ENCODE measurements at places on chromosomes 16 and 17. TPM values are rescaled to one million over a fixed set of nuclear protein-coding genes. Genes with fewer than 3 reads are reported as not detected.

Gene CBX2
- total RNA-seq: 30.7 TPM

Gene CCL23
- total RNA-seq: 1.2 TPM

Gene ANKRD40CL
- not detected for total RNA-seq

Gene KDM6B
- 38.0 TPM for total RNA-seq

Gene GRAPL
- 2.2 TPM for total RNA-seq

Gene NACA2
- total RNA-seq: 31.1 TPM

Gene ATP6V0D1
- total RNA-seq: 95.0 TPM

Gene SLC16A5
- total RNA-seq: 11.1 TPM

Gene EXOC3L1
- 5.1 TPM for total RNA-seq

Gene GRB7
- 2.9 TPM for total RNA-seq

Gene SLC13A2
- total RNA-seq: 0.93 TPM

Gene BPTF
- total RNA-seq: 208 TPM

Gene CLN3
- 50.2 TPM for total RNA-seq

Gene NAA38
- 72.3 TPM for total RNA-seq

DNA sequence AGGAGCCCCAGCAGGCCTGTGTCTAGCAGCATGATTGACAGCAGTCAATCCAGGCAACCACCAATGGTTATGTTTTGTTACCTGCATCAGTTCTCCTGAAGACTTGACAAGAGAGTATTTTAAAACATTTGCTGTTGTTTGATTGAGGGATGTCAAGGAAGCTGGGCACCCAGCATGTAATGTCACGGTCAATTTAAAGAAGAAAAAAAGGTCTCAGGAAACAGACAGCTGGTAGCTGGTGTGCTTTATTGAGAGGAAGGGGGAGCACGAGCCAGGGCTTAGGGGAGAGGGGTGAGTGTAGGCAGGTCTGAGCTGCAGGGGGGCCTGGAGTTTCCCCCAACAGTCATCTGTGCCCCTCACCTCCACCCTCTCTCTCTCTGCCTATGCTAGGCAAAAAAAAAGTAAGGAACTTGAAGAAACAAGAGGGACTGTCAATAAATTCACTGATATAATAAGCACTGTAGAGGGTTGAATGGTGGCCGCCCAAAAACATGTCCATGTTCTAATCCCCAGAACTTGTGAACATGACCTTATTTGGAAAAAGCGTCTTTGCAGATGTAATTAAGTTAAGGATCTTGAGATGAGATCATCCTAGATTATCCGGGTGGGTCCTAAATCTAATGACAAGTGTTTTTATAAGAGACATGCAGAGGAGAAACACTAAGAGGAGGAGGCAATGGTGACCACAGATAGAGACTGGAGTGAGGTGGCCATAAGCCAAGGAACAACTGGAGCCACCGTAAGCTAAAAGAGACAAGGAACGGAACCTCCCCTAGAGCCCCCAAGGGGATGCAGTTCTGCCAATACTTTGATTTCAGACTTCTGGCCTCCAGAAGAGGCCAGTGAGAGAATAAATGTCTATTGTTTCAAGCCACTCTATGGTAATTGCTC, 14.5 kb downstream of the TSPOAP1 start:
- no peak for DNase-seq

DNA sequence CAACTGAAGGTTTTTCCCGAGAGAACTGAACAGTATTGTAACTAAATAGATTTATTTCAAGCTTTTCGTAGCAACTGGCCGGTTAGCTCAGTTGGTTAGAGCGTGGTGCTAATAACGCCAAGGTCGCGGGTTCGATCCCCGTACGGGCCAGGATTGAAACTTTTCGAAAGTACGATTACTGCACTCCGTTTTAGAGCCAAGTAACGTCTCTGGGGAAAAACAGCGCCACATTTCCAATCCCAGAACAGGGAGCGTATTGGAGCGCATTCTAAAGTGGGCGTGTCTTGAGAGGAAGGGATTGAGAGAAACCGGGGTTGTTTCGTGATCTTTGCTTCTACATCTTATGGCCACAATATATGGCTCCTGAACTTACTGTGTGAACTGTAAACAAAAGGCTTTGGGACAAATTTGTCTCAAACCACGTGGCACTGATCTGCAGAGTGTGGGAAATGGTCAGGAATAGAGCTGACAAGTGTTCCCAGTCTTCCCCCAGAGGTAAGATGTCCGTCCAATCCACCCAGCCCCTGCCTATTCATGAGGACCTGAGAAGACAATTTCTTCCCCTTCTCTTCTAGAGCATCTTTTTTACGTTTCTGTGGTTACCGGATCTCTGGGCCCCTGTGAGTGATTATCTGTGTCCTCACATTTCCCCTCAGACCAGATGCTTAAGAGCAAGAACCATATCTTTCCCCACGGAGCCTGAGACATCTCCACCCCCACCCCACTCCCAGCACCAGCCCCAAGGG, 2.3 kb downstream of the BORCS6 start:
- peak; percentile 92 for DNase-seq

DNA sequence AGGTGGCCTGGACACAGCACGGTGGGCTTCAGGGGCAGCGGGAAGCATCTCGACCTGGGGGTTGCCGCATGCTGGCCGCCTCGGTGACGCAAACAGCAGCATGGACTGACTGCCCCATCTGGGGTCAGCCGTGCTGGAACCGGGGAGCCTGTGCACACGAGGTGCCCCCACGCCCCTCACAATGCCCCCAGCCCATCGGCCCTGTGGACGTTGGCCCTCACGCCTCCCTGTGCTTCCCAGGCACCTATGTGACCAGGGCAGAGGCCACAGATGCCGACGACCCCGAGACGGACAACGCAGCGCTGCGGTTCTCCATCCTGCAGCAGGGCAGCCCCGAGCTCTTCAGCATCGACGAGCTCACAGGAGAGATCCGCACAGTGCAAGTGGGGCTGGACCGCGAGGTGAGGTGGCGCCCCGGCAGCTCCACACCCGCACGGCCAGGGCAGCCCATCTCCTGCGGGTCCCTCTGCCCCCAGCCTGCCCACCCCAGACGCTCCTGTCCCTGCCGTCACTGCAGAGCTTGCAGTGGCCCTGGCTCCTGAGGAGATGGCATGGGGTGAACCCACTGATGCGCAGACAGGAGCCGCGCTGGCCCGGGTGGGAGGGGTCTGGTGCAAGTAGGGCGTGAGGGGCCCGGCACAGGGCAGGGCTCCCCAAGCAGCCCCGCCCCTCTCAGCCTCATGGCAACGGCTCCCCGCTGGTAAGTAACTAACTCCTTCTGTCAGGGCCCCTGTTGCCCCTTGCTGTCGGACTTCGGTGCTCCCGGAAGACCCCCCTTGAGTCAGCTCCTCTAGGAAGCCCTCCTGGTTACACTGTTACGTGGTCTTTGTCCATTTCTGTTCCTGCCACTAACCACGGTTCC, 13.6 kb downstream of the CDH15 start:
- DNase-seq: no peak

DNA sequence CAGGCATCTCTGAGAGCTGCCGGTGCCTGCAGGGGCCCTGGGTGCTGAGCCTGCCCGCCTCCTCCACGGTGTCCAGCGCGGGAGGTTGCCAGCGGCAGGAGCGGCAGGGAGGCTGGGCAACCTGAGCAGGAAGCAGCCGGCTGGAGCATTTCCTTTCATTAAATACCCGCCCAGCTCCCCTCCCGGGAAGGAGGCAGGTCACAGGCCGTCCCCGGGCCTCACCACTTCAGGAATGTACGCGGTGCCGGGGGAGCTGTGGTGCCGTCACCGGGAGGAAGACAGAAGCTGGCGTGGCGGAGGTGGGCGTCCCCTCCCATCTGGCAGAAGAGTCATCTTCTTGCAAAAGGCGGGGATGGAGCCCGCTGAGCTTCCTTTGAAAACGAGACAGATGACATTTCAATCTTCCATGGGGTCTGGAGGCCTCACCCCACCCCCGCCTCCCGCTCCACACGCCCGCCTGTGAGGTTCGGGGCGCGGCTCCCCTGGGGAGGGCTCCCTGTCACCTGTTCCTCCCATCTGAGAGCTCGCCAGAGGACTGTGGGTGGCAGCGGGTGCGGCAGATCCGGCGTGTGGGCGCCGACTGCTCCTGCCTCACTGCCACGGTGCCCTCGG, 16.0 kb downstream of the SOX8 start:
- no peak for DNase-seq

DNA sequence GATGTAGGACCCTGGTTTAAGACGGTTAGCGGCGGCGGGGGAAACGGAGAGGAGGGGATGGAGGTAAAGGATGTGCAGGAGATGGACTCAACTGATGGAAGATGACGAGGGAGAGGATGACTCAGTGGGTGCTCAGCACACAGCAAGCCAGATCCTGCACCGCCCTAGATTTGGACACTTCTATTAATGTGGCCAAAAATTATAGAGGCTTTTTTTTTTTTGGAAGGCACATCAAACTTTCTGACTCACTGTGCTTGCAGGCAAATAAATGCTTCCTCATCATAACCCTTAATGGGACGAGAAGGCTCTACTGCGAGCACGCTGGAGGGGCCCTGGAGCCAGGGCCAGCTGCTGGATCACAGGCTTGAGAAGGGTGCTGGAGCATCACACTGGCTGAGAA, 36.0 kb downstream of the RTN4RL1 start:
- DNase-seq: no peak

DNA sequence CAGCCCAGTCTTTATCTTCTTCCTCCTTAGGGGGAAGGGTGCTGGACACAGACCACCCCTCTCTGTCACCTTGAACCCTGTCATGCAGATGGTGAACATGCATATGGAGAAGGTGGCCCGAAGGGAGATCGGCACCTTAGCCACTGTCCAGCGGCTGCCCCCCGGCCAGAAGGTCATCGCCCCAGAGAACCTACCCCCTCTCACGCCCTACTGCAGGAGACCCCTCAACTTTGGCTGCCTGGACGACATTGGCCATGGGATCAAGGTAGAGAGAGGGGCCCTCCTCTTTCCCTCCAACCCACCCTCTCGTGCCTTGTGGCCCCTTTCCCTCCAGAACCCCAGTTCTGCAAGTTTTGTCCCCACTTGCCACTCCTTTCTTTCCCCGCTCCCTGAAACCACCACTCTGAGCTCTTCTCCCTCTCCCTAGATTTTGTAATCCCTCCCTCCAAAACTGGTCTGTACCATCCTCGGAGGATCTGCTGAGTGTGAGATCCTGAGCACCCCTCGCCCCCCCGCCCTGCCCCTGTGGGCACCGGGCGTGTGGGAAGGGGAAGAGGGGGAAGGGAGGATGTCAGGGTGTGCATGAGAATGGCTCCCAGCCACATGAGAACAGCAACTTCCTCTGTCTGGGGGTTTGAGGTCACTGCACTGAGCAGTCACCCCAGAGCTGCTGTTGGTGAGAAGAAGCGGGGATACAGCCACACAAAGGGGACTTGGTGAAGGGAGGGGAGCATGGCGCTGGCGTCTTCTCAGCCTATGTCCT, 7.3 kb downstream of the ABI3 start:
- DNase-seq: peak; percentile 52

GRCh38 chr16:35574454-35575431, 2115.3 kb downstream of the TP53TG3F start:
- DNase-seq: peak; percentile 33

DNA sequence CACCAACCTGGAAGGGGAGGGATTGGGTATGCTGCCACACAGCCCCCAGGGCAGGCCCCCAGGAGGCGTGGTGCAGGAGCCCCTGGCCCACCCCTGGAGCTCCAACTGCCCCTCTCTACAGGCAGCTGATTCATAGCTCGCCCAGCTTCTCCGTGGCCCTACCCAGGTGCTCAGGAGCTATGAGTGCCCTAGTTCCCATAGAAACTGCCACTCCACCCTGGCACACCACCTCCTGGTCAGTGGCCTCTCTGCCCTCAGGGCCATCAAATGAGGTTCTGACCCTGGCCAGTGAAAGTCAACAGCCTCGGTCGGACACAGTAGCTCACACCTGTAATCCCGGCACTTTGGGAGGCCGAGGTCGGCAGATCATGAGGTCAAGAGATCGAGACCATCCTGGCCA, 18.0 kb downstream of the CNGB1 start:
- DNase-seq: no peak

GRCh38 chr17:28956861-28957260, 5.5 kb upstream of the PHF12 start:
- no peak for DNase-seq

GRCh38 chr16:23575834-23576233, 18.3 kb downstream of the UBFD1 start:
- DNase-seq: no peak

GRCh38 chr16:1326391-1326790, 7.1 kb upstream of the BAIAP3 start:
- no peak for DNase-seq

DNA sequence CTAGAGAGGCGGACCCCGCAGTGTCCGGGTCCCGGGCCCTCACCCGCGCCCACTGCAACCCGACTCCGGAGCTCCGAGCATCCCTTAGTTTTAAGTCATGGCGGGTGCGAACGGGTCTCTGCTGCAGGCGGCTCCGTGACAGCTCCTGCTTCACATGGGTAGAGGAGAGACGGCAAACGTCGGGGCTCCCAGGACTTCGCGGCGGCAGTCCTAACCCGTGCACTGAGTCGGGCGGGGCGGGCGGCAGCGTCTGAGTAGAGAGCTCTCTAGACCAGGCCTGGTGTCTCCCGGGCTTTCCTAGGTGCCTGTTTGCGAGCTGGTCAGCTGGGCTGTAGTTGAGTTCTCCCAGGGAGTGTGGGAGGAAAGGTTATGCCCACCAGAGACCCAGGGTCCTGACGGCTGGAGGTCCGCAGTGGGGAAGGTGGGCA, 345 bp downstream of the TSC2 start:
- DNase-seq: peak; percentile 44

- no peak for DNase-seq
These were observed 41.3 kb downstream of the USP31 start for GRCh38 chr16:23107936-23108335.

- DNase-seq: peak; percentile 88
These were observed 20.5 kb upstream of the JPH3 start for GRCh38 chr16:87581857-87582215.

DNA sequence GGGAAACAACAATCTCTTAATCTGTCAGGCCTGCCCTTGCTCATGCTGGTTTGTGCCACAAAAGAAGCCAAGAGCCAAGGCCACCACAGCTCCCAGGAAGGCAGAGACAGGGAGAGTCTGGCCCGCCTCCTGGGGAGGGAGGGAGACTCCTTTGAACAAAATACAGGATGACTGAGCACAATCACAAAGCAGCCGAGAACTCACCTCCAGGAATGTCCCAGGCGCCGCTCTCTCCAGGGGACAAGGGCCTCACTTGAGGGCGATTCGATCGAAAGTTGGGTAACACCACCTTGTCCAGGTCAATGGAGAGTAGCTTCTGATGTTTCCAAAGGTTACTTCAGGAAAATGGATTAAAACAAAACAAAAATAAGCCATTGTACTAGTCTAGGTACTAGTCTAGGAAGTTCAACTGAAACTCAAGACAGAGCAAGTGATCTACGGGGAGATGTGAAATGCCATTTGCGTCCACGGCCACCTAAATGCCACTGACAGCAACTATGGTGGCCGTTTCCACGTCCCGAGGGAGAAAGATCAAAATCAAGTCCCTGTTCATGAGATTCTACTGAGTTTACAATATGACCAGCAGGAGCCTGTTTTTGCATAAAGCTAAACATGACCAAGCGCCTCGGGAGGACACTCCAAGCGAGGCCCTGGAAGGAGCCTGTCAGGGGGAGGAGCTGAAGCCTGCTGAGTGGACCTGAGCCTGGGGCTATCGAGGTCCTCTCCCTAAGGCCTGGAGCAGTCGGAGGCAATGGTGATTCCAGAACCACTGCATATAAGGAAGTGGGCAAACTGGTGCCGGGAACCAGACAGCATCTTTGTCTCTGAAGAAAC, 13.4 kb upstream of the SLC38A8 start:
- DNase-seq: peak; percentile 74
